Heart right ventricle (tissue), 16 donors: ENCODE measurements at places on chromosomes 2 and 18.
A peak's percentile ranks its signal among the peaks of the same experiment; 100 is the strongest.

DNA sequence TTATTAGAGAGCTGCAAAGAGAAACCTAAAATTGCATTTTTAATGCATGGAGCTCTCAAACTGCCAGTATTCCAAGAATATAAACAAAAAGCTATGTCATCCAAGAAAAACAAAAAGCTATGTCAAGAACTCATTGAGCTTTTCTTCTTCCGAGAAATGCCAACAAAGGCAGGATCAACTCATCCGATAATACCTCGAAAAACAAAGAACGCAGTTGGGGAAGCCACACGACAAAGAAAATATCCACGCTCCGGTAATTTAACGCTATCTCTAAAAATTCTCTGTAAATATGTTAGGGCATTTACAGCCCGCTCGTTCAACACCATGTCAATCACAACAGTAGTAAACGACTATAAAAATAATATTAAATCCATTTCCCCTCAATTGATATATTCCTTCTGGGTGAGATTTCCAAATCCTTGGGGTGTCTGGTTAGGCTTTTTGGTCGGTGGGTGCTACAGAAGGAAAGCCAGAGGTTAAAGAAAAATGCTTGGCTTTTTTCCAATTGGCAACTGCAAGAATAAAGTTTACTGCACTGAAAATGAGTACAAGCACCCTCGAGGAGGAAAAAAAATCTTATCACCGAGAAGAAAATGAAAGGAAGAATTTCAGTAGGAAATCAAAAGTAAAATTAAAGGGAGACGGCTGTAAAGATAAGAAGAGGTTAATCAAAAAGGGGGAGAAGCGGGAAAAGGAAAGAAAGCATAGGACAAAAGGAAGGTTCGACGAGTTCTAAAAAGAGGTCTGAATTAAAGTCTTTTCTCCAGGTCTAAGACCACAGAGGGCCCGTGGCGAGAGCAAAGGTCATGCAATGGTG, 856 bp downstream of the TIA1 start:
- DNase-seq = no peak

DNA sequence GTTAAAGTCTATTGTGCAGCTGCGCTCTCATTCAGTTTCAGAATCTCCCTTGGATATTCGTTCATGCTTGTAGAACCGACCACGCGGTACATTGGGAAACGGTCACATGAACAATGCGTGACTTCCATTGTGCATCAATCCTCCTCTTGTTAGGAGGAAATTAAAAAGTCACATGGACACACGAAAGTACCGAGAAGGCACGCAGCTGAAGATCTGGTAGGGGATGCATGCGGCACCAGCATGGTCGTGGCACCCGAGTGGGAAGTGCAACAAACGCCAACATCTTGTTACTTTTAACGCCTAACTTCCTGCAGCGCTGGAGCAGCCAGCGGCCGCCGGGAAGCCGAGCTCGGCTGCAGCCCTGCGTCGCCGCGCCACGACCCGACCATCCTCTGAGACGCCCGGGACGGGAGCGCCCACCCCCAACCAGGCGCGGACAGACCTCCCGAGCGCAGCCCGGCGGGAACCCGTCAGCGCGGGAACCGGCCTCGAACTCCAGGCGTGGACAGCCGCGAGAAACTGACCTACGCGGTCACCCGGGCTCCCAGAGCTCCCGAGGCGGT, 412 bp downstream of the OSBPL1A start:
- DNase-seq = peak; percentile 40

- DNase-seq = peak; percentile 26
These were observed 45.7 kb downstream of the QPCT start for GRCh38 chr2:37389989-37390765.

- DNase-seq = peak; percentile 16
These were observed 51.3 kb upstream of the SLC1A4 start for GRCh38 chr2:64937687-64938491.

- DNase-seq = no peak
These were observed 912.8 kb downstream of the NRXN1 start for GRCh38 chr2:50118905-50119702.

- DNase-seq = no peak
These were observed 23.6 kb upstream of the SULT1C4 start for GRCh38 chr2:108354136-108354535.

- no peak for DNase-seq
These were observed 28.2 kb downstream of the DCC start for GRCh38 chr18:52367953-52368742.

DNA sequence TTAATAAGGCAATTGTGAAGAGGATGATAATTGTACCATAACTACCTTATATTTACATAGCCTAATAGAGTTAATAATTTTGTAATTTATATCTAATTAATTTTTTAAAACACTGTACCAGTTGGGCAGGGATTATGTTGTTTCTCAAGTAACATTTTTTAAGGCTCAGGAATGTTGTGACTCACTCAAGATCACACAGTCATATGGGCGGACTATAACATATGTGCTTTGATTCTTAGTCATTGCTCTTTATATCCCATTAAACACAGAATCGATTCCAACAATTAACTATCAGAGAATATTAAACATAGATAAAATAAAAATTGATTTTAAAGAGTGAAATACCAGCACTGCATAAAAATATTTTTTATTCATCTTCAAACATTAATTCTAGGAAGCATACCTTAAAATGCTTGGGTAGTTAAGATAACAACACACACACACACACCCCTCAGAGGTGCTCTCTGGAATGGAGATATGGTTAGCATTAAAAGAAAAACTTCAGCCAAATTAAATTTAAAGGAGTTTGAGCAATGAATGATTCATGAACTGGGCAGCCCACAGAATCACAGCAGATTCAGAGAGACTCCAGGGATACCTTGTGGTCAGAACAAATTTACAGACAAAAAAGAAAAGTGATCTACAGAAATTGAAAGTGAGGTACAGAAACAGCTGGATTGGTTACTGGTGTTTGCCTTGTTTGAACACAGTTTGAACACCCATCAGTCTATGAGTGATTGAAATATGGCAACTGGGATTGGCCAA, 869.4 kb upstream of the ID2 start:
- no peak for DNase-seq

GRCh38 chr18:79698668-79699335, 19.2 kb downstream of the CTDP1 start:
- no peak for DNase-seq

DNA sequence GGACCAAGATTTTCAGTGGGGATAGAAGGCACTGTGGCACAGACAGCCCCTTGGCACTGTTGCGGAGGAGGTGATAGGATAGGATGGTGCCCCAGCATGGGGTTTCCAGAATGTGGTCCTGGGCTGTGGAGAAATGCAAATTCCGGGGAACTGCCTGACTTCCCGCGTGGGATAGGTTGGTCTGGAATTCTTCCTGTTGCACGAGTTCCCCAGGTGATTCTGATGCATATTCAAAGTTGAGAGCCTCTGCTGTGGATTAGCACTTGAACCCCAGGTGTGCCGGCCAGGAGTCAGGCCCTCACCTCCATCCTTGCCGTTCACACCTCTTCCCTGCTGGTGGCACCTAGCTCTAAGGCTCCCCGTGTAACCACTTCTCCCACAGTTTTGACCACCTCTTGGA, 15.5 kb downstream of the NCK2 start:
- DNase-seq = no peak
